Stimulated activated CD4-positive, alpha-beta T cell treated with anti-CD3 and anti-CD28 coated beads, Interleukin-4, amount 100 ng/mL, for 48 hours (primary cell): ENCODE measurements at places on chromosomes 2 and 18.

DNA sequence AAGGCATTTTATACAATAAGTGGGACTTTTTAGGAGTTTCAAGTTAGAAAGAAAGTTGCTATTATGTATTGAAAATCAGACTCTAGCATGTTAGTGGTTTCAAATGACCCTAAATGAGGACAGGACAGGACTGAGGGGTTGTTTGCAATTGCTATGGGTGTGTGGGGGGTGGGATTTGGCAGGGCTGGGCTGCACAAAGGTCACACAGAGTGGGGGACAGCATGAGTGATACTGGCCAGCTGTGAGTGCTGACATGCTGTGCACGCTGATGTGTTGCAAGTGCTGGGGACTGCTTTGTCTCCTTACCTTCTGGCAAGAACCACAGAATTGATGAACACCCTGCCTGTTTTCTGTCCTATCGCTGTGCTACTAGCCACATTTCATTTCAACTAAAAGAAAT lies 29.8 kb downstream of the RNMT start:
- no peak for DNase-seq

GRCh38 chr18:23452728-23453679 lies at the start of gene RIOK3:
TSS of gene RIOK3 (plus strand) at chr18:23453287. CDS start at chr18:23453440, 153 bp downstream.
- DNase-seq = peak; percentile 92

DNA sequence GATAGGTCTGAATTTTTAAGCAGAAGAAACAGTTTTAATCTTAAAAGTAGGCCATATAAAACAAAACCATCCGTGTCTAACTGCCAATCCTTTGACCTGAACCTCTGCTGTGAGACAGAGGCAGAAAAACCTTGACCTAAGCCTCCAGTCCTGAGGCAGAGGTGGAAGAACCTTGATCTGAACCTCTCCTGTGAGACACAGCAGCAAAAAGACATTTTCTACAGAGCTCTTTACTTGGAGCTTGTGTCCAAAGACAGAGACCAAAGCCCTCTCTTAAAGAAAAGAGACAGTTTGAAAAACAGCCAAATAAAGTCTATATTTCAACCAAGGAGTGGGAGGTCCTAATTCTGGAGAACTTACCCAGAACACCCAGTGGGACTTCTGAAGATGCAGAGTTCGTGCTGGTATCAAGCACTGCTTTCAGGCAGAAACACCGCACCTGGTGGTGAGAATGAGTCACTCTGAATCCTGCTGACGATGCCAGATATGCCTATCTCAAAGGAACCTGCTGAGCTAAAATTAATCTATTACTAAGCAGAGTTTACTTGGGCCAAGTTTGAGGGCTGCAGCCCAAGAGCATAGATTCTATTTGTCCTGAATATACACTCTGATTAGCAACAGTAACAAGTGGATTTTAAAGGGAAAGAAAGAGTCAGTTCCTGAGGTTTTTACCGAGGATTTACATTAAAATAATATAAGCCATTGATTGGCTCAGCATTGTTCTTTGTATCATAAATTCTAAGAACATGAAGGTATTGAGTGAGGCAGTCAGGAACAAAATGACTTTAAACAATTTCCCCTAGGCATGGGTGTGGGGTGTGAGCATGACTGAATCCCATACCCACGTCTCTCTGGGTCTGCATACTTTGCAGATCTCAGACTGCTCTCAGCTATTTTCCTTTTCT lies 806.4 kb downstream of the TRIB2 start:
- no peak for DNase-seq

GRCh38 chr2:69623236-69623635 lies 20.3 kb downstream of the AAK1 start:
- no peak for DNase-seq

- no peak for DNase-seq
Observed at GRCh38 chr18:45164551-45164950, 450.7 kb upstream of the SLC14A2 start.

- no peak for DNase-seq
Observed at GRCh38 chr2:230423851-230424458, 8.0 kb downstream of the SP100 start.
